ENCODE measurements at places on chromosomes 1 and 21.

GRCh38 chr1:161071886-161072371 is 2.2 kb upstream of the ARHGAP30 start:
- no peak for DNase-seq

DNA sequence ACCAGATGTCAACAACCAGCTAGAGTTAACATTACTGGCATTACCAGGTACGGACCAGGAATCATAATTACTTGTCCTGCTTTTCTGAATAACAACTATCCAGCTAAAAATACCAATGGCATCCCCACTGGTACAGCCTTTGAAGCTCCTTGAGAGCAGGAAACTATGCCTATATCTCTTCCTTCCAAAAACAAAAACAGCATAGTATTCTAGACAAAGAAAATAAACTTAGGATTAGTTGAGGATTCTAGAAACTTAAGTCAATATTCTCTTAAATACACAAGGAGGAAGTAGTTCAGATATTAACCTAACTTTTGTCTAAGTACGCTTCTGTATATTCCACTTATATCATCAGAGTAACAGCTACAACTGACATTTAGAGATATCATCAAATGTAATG is 3.0 kb downstream of the FUBP1 start:
- DNase-seq, result no peak

GRCh38 chr1:46675549-46676314 is 4.1 kb downstream of the TEX38 start:
- DNase-seq, result no peak

- no peak for DNase-seq
Measured at GRCh38 chr1:86848654-86849053, 65.3 kb downstream of the SELENOF start.

DNA sequence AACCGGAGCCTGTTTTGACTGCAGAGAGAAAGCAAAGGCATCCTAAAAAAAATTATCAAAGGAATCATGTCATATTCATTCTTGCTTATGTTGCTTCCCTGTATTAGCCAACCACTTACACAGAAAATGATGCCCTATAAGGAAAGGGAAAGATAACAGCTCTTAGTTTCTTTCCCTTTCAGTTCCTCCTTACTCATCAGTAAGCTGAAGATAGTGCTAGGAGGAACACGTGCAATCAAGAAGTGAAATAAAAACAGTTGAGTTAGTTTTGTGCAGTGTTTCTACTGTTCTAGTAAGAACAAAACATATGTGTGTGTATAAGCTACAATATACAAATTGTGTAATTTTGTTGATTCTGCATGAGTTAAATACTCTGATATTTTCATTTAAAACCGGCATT is 45.3 kb upstream of the MTF2 start:
- no peak for DNase-seq

GRCh38 chr1:162074276-162075005 is 5.0 kb downstream of the NOS1AP start:
- no peak for DNase-seq

DNA sequence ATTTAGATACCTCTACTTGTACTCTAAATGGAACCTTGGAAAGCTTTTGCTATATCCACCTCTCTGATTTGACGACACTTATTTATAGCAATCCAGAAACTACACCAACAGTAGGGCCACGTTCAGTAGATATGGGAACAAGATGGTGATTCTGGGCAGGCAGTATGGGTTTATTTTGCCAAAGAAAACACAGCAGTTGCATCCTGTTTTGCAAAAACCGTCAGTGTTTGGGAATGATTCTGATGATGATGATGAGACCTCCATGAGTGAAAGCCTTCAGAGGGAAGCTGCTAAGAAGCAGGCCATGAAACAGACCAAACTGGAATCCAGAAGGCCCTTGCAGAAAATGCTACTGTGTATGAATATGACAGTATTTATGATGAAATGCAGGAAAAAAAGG is 41.5 kb upstream of the NEXN start:
- DNase-seq, result no peak

GRCh38 chr1:31112266-31112935 is 46.9 kb upstream of the PUM1 start:
- DNase-seq, result no peak

- DNase-seq, result no peak
Measured at GRCh38 chr1:19391596-19391981, 79.5 kb downstream of the SLC66A1 start.

DNA sequence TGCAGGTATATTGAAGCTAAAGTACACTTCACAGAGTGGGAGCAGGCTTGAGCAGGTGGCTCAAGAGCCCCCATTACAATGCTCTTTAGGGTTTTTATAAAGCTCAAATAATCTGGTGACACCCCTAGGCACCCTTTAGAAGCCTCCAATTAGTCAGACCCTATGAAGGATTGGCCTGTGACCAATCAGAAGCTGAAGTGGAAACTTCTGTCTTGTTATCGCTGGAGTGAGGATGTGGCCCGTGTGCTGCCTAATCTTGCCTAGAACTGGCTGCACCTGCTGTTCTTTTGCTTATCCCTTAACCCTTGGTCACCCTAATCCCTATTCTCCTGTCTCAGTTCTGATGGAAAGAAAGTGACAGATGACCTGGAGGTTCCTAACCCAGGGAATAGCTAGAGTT is 70.8 kb upstream of the ABCG1 start:
- DNase-seq, result no peak

DNA sequence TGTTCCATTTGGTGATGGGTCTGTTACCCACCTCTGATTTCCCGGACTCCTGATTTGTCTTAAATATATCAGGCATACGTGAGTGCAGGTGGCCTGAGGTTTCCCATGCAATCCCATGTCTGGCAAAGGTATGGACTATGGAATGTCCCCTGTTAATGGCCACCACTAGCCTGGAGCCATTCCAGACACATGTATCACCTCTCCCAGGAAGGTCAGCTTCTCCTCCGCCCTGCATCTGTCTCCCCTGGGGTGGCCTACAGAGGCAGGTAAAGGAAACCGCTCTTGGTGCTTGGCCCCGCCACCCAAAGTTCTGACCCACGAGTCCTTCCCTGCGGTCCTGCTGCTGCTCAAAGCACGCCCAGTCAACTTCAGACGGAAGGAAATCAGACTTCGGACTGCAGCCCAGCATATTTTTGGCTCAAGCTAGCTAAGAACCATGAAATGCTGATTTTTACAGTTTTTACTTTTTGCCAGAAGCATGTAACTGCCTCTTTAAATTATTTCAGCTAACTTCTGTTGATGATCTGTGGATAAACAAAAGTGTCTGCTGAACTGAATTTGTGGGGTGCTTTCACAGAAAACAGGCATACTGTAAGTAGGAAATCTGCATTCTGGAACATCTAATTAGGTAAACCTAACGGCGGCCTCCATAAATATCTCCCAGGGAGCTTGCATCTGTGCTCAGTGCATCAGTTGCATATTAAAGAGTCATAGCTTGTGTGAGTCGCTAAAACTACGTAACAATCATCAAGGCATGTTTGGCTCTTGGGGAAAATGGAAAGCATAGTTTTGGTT is 105.9 kb downstream of the PCP4 start:
- no peak for DNase-seq

DNA sequence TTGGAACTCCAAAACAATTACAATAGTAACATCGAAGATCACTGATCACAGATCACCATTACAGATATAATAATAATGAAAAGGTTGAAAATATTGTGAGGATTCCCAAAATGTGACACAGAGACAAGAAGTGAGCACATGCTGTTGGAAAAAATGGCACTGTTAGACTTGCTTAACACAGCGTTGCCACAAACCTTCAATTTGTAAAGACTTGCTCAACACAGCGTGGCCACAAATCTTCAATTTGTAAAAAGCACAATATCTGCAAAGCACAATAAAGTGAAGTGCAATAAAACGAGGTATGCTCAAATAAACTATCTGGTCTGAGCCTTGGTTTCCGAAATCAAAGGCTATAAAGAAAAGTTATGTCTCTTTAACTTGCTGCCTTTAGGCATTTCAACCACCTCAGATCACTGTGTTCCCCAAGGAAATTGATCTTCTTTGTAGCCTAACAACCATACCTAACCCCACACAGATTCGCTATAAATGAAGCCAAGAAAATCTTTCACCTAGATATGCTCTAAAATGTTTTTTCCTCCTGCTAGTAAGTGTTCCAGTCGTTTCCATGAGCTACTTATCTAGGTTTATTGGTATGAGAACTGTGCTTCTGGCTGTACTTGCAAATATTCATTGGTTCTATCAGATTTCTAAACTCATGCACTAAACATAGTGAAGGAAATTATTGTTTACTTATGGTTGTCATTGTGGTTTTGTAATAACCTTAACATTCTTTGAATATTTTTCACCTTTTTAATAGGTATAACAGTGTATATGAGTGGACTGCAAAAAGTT is 13.1 kb upstream of the LPGAT1 start:
- DNase-seq, result no peak

DNA sequence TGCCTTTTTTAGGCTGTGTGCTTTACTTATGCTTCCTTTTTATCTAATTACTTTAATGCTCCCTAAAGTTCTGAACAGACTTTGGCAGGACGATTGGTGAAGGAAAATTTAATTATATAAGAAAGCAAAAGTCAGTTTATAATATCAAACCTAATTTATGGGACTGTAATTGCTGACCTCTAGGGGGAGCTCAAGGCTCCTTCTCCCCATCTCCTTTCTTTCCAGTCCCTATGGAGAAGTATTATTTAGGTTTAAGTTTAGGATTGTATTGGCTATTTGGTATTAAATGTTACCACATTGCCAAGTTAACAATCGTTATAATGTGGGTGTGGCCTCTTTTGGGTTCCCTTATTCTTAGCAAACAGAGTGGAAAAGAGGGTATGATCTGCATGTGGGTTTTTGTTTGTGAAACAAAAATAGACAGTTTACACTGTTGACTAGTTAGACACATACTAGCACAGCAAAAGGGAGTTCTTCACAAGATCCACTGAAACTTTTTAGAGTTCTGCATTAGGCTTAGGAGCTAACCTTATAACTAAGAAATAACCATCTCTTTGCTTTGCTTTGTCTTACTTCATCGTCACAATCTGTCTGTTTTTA is 48.2 kb upstream of the TNFSF4 start:
- DNase-seq, result no peak

- DNase-seq, result no peak
Measured at GRCh38 chr1:42978317-42979035, 19.8 kb upstream of the SLC2A1 start.

- DNase-seq, result no peak
Measured at GRCh38 chr1:10904396-10905358, 107.8 kb upstream of the TARDBP start.

DNA sequence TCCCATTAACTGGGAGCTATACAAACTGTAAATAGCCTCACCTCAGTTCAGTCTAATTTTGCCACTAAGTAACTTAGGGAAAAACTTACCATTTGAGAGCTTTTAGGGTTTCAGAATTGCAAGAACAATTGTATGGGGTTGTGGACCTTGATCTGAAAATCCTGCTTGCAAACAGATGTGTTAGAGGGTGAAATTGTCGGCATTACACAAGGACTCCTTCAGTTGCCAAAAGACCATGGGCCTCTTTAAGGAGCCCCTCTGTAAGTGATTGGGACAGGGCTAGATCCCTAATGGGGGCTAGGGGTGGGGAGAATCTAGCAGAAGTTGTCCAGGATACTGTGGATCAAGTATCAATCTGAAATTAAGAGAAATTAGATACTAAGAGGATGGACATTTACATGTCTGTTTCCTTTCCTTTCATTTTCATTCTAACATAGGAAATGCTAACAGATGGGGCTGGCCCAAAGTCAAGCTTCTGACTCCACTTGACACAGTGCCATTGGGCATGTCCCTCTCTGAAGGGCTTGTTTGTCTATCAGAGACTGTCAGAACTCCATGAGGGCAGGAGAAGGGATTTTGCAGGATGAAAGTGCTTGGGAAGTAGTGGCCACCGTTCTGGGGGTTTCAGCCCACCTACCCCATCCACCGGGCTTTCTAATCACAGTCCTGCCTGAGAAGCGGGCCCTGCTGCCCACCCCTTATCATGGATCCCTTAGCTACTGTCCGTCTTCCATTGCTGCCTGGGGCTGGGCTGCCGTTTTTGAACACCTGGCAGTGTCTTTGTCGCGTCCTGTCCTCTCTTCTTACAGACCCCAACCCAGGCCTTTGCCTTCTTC is 54.7 kb downstream of the STUM start:
- DNase-seq, result no peak

DNA sequence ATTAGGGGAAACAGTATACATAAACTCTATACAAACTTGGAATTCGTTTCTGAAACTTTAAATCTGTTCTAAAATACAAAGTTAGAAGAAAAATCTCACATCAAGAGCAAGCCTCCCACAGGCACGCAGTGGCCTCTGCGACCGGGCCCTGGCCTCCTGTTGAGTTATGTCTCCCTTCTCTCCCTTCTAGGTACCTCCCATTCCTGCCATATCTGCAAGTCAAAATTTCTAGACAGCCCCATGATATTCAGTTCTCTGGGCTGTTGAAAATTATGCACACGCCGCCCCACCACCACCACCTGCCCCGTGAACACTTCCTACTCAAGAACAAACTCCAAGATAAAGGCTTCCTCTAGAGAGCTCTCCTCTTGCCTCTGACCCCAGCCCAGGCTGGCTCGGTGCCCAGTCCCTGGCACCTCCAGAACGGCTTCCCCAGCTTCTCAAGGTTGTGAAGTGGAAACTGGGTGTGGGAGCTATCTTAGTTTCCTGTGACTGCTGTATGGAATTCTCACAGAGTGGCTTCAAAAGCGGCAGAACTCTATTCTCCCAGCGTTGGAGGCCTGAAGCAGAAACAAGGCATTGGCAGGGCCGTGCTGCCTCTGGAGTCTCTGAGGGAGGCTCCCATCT is 37.7 kb upstream of the LRP8 start:
- no peak for DNase-seq

- no peak for DNase-seq
Measured at GRCh38 chr21:27298465-27298864, 331.6 kb upstream of the ADAMTS5 start.

DNA sequence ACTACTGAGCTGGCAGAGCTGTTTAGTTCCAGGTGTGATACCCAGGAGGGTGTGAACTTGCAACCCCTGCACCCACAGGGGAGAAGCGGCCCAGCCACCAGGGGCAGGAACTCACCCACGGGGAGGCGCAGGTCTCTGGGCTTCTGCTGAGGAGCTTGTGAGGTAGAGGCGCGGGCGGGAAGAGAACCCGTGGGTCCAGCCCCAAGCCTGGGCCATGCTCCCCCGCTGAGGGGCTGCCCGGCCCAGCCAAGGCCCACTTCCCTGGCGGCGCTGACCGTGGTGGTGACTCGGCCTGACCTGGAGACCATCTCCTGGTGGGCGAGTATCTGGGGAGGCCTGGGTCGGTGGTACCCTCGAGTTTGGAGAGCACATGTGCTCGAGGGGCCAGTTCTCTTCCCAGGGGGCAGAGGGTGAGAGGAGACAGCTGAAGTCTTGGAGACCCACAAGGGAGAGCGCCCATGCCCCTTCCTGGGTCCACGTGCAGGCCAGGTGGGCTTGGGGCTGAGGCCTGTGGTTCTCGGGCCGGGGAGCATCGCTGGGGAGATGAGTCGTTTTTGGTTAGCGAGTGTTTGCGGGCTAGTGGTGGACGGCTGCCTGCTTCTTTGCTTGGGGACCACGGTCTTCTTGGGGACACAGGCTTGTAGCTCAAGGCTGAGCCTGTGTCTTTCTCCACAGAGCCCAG is 28.4 kb upstream of the EDN2 start:
- no peak for DNase-seq

DNA sequence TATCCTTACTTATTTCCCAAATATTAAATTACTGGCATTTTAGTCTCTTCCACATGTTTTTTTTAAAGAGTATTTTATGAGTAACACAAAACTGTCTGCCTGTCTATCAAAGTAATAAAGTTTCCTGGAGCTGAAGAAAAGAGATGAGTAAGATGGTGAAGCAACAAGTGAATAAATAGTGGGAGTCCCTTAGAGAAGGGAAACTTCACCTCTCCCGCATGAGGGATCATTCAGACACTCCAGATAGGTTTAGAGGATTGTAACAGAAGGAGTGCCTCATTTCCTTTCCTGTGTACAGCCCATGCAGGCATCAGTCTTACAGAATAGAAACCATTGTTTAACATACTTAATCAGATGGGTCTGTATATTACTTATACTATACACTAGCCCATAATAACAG is 205.7 kb downstream of the USP25 start:
- DNase-seq, result no peak

All from D721Med (cell line).